ENCODE measurements at places on chromosomes 3 and 15.
A peak's percentile ranks its signal among the peaks of the same experiment; 100 is the strongest.

DNA sequence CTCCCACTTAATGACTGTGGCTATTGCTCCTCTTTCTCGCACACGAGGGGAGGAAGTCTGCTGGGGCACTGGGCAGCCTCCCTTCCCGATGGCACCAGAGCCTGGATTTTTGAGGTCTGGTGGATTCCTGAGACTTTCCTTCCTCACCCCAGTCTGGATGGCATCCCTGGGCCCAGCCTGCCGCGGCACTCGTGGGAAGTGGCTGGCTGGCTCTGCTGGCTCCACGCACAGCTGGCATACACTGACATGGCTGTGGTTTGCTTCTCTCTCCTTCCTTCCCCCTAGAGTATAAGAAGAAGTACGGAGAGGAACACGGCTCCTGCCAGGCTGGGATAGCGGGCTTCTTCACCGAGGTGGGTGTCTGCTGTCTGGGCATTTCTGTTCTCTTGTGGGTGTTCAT is 319.8 kb upstream of the LRRFIP2 start:
- no peak for DNase-seq

DNA sequence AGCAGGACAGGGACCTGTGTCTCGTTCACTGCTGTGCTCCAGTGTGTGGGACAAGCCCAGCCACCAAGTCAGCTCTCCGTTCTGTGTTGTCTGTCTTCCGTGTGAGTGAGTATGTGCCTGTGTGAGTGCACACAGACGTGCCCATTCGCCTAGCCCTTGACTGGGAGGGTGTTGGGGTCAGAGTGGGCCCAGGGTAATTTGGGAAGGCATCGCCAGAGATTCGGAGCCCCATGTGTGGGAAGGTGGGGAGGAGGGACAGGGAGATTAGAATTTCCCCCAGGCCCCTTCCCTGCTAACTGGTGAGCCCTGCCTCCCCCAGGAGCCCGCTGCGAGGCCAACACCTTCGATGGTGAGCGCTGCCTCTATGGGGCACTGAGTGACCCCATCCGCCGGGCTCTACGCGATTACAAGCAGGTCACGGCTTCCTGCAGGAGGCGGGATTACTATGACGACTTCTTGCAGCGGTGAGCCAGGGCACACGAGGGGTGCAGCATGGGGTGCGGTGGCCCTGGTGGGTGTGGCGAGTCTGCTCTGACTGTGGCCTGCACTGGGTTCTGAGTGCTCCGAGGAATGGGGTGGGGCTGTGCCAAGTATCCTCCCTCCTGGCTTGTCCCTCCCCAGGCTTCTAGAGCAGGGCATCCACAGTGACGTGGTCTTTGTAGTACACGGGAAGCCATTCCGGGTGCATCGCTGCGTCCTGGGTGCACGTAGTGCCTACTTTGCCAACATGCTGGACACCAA is 3.1 kb downstream of the ABTB1 start:
- DNase-seq = no peak

DNA sequence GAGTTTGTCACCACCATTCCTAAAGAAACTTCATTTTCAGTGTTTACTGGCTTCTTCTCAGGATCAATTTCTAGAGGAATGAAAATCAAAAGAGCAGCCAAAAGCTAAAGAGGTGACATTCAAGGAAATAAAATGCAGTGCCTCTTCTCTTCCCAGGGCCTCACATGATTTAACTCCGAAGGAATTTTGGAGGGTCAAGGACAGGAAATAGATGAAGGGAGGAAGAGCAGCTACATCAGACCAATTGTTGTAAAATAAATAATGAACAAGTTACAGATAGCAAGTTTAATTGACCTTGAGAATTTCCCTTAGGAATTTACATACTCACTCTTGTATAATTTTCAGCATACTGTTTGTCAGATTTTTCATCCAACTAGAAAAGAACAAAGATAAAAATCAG is 78.1 kb downstream of the LRRFIP2 start:
- DNase-seq = no peak

GRCh38 chr15:70316059-70316600 is 218.4 kb upstream of the TLE3 start:
- DNase-seq = no peak

DNA sequence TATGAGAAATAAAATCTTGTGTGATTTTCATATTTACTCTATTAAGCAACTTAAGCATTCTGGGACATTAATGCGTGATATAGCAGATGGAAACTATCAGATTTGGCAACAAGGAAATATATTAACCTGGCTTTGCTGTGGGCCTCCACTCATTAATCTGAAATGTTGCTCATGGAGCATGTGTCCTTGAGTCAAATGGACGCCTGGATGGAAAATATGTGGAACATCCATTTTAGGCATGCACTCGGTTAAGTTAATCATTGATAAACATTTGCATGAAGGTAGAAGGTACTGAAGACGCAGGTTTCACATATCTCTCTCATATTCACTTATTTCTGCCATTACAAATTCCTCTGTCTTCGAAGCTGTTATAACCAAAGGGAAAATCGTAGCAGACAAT is 246.1 kb downstream of the NR2F2 start:
- no peak for DNase-seq

GRCh38 chr3:178352326-178353005 is 183.8 kb upstream of the KCNMB2 start:
- no peak for DNase-seq

GRCh38 chr3:167941234-167941995 is 154.3 kb downstream of the GOLIM4 start:
- DNase-seq = no peak

GRCh38 chr3:101362406-101362805 is 42.0 kb upstream of the IMPG2 start:
- DNase-seq = no peak

DNA sequence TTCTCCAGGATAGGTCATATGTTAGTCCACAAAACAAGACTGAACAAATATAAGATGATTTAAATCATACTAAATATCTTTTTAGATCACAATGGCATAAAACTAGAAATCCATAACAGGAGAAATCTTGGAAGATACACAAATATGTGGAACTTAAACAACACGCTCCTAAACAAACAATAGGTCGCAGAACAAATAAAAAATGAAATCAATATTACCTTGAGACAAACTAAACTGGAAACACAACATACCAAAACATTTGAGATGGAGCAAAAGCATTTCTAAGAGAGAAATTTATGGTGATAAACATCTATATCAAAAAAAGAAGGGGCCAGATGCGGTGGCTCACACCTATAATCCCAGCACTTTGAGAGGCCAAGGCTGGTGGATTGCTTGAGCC is 8.3 kb upstream of the TMCO5A start:
- no peak for DNase-seq

GRCh38 chr3:2656806-2657777 is 453.1 kb downstream of the IL5RA start:
- no peak for DNase-seq

DNA sequence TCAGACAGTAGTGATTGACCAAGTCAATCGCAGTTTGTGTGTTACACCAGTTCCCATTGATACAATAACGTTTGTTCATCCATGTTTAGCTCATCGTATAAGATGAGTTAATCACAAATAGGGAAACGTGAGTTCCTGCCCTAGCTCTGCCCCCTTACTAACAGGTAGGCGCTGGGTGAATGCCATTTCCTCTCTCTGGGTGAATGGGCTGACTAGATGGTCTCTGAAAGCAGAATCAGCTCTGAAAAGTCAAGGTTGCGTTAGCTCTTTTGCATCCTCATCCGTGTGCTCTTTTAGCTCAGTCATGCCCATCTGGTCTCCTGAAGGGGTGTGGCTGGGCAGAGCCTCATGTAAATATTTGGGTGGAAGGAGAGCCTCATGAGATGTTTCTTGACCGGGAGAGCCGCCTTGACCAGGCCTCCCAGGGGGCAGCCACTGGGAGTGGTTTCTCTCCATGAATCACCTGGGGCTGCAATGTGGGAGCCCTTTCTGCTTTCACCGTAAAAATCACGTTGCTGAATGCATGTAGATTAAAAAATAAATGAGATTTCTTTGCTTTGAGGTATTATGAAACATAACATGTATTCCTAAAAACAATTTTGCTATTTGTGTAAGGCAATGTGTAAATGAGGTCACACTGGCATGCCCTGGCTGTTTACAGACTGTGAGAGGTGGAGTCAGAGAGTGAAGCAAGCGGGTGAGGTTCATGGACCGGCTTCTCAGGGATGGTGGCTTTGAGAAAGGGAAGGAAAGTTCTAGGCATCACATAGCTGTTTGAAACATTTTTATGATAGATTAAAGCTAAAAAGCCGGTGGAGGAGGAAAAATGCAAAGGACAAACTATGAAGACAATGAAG is 108.4 kb upstream of the RASGRP1 start:
- no peak for DNase-seq

DNA sequence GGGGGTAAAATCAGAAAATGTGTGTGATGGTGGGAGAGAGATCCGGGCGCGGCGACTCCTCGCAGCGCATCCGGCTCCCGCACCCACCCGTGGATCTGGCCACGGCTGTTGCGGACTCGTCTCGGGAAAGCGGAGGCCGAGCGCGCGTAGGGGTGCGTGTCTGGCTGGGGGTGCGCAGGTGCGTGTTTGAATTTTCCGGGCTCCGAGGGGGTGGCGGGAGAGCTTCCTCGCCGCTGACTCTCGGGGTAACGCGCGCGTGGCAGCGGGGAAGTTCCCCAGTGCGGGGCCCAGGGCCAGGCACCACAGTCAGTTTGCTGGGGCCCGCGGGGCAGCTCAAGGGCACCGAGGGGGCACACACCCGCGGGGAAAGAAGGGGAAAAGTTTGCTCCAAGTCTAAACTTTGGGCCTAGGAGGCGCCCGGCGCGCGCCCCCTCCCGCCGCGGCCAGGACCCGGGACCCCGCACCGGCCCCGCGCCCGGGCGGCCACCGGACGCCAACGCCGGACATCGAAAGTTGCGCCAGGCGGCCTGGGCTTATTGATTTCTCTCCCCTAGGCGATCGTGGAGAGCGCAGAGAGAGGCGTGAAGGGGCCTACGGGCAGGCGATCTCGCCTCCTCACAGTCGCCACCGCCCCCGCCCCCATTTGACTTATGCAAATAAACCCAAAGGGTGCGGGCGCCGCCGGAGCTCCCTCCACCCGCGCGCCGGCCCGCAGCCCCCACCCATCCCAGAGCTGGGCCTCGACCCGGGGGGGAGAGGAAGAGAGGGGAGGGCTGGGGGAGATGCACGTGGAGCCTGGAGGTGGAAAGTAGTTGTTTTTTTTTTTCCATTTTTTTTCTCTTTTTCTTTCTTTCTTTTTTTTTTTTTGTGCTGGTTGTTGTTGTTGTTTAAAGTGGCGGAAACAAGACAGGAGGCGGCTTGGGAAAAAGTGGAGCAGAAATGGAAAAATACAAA is 639 bp downstream of the FOXP1 start:
- DNase-seq = peak; percentile 18

GRCh38 chr3:113758389-113759024 is 11.7 kb downstream of the ATP6V1A start:
- no peak for DNase-seq

DNA sequence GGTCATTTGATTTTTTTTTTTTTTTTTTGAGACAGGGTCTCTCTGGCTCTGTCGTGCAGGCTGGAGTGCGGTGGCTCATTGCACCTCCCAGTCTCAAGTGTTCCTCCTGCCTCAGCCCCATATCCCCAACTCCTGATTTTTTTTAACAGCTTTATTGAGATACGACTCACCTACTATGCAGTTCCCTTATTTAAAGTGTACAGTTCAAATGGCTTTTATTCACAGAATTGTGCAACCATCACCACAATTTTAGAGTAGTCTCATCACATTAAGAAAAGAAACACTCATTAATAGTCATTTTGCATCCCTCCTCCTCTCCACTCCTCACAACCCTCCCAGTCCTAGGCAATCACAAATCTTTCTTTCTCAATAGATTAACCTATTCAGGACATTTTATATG is 1.9 kb upstream of the TRA2B start:
- no peak for DNase-seq

- DNase-seq = no peak
Observed at GRCh38 chr15:85168642-85169173, 187.1 kb downstream of the PDE8A start.

DNA sequence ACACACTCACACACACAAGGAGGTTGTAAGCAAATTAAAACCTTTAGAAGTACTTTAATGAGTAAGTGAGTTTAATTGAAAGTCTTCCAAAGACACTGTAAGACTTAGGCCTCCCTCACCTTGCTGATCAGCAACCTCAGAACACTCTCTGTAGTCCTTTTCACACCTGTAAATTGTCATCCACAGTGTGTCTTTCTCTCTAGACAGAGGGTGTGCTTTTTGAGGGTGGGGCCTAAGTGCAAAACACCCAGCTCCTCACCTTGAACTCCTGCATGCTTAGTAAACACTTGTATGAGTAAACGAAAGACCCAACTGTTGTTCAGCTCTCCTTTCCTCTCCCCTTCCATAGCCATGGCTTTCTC is 183.2 kb upstream of the IL12A start:
- DNase-seq = no peak

DNA sequence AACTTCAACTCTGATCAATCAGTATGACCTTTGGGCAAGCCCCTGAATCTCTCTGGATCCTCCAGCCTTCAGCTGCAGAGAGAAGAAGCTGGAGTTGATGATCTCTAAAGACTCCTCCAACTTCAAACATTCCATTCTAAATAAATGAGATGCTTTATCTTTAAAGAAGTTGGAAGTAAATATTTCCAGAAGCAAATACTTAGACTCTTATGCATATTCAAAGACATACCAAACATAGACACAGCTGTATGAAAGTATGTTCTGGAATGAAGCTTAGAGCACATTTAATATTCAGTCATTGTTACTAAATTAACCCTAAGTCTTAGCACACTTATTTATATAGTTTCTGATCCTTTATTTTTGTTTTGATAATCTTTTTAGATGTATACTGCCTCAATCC is 77.6 kb upstream of the ACP3 start:
- no peak for DNase-seq

DNA sequence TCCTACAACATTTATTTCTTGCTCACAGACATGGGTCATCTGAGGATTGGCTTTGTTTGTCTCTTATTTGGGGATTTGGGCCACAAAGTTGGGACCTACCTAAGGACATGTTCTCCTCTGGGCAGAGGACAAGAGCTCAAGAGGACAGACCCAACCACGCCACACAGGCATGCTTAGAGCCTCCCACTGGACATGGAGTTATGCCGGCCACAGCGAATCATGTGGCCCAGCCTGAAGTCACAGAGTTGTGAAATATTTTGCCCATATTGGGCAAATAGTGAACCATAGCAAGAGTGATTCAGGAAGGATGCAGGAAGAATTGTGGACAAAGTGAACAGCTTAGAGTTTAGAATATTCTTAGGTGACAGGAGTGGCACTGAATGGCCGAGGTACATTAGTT is 9.9 kb downstream of the TRAK1 start:
- no peak for DNase-seq

- DNase-seq = no peak
Observed at GRCh38 chr3:26590919-26591484, 31.6 kb upstream of the LRRC3B start.

GRCh38 chr3:25854635-25855034 is 64.7 kb downstream of the OXSM start:
- DNase-seq = no peak

- no peak for DNase-seq
Observed at GRCh38 chr3:15889936-15890335, 92.2 kb upstream of the ANKRD28 start.

- no peak for DNase-seq
Observed at GRCh38 chr3:127590282-127590592, 296 bp downstream of the TPRA1 start.

DNA sequence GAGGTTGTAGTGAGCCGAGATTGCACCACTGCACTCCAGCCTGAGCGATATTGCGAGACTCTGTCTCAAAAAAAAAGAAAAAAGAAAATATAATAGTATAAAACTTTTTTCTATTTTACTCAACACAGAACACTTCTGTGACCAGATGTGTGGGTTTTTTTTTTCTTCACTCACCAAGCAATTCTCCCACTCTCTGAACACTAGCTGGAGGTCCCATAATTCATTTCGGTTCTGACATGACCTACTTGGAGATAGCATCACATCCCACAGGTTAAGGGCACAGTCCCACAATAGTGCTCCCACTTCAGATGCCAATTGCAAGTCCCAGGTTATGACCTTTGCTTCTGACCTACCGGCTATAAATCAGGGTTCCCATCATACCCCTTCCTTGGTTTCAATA is 35.0 kb downstream of the KAT2B start:
- no peak for DNase-seq

All from esophagus squamous epithelium (tissue), 5 donors.